KBM-7 (cell line): ENCODE measurements at places on chromosomes 1 and 21.

GRCh38 chr1:18241891-18242290, 134.3 kb downstream of the IGSF21 start:
- no peak for DNase-seq

DNA sequence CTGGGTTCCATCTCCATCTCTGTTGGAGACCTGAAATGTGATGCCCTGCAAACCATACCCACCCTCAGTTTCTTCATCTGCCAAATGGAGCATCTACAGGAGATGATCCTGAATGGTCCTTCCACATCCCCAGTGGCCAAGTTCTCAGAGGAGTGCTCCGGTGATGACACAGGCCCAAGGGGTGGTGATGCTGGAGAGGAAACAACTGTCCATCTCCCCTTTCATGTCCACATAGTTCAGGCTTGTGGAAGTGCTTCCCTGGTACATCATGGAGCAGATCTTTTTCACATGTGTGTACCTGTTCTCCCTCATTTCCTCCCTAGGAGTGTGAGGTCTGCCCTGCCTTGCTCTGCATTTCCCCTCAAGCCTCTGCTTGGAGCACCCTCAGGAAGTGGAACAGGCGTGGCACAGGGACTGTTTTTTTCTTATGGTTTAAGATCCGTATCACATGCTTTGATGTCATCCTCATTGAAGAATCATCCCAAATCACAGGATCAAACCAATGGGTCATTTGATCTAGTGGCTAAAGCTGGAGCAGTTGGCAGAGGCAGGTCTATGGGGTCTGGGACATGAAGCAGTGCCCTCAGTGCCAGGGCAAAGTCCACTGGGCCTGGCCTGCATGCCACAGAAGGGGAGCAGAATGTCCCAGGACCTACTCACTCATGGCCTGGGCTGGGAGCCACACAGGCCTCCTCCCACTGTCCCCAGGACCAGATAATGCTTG, 8.2 kb upstream of the TRIM63 start:
- no peak for DNase-seq

DNA sequence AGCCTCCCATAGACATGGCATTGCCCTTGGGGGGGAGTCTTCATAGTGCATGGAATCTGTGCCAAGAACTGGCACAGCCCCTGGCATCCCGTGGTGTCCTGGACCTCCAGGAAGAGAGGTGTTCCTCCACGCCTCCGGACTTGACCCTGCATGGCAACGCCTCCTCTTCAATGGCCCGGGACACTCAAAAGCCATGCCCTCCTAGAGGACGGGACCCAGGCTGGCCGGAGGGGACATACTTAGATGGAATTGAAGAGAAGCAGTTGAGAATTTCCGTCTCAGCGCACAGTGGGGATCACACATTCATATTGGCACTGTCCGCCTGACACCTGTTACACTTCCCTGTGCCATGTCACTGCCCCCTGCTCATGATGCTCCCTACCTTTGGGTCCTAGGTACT, 38.4 kb upstream of the TENT5C start:
- DNase-seq = no peak

GRCh38 chr1:156942176-156942575, 21.7 kb downstream of the LRRC71 start:
- no peak for DNase-seq

GRCh38 chr1:2248127-2248826, 20.2 kb downstream of the SKI start:
- DNase-seq = no peak

DNA sequence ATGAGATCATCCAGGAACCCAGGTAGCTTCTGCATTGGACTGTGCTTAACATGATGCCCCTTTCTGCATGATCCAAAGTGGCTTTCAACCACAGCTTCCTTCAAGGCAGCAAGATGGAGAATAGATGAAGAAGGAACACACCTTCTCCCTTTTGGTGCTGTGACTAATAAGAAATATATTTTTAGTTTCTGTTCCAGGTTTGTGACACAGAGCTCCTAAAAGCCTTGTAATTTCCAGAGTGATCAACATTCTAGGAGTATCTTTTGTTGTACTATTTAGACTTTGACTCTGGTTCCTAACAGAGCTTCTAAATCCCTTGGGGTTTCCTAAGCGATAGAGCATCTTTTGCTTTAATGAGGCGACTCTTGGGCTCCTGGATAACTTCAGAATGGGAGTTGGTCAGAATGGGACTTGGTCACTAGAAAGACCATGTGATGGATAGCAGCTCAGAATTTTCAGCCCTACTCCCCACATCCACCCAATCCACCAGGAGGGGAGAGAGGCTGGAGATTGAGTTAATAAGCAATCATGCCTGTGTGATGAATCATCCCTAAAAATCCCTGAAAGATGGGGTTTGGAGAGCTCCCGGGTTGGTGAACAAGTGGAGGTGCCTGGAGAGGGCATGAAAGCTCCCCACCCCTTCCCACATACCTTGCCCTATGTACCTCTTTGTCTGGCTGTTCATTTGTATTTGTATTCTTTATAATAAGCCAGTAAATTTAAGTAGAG, 134.8 kb downstream of the FGGY start:
- DNase-seq = no peak
